WERI-Rb-1 (cell line): ENCODE measurements at places on chromosomes 1 and 21.

GRCh38 chr1:168918860-168919741 is 187.4 kb upstream of the ATP1B1 start:
- DNase-seq = no peak

GRCh38 chr21:45320261-45321025 is 32.7 kb upstream of the POFUT2 start:
- DNase-seq = peak; percentile 11

DNA sequence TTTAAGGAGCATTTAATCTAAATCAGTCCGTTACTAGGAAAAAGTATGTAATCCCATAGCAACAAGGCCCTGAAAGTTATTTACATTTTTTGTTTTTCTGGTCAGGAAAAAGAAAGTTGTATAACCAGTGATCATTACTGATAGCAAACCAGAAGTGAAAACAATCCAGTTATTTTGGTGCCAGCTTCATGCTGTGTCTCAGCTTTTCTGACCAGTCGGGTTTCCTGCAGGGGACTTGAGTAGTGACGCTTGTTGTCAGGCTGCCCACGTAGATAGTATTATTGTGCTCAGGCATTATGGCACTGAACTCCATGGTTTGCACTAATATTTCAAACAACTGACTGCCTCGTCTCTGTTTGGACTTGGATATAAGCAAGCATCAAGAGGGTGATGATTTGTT is 55.2 kb downstream of the SASS6 start:
- DNase-seq = no peak

- no peak for DNase-seq
These were observed 43.0 kb downstream of the TNFSF4 start for GRCh38 chr1:173164178-173164577.
